Cortex of kidney (tissue), 1 donor: ENCODE measurements at places on chromosomes 7 and 10.

- DNase-seq: no peak
Measured at GRCh38 chr7:36185756-36186155, 32.7 kb downstream of the EEPD1 start.

DNA sequence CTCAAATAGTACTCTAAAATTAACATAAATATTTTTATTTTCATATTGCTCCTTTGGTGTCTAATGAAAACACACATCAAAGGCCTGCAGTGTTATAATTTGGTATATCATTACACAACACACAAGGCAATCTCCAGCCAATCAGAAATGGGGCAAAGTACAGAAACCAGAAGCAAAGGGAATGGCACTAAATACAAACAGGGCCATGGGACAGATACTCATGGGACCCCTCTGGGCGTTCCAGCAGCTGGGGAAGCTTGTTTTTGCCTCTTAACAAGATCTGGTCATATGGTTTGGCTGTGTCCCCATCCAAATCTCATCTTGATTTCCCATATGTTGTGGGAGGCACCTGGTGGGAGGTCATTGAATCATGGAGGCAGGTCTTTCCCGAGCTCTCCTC lies 551.8 kb upstream of the NRP1 start:
- DNase-seq: no peak

- DNase-seq: no peak
Measured at GRCh38 chr7:26397332-26397731, 105.7 kb downstream of the SNX10 start.

- DNase-seq: no peak
Measured at GRCh38 chr10:98511876-98512275, 65.1 kb upstream of the HPS1 start.

DNA sequence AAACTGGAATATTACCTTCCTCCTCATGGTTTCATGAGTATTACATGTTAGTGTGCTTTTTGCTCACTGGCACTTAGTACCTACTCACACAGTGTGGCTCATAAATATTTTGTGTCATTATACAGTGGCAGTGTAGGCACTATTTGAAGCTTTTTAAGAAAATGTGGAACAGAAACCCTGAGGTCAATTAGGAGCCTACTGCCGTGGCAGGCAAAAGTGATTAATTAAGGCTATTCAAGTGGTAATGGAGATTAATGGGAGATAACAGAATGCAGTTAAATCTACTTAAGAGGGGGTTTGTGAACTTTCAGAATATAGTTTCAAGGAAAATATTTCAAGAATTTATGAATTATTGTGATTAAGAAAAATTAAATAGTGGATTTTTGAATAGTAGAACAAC lies 277.6 kb downstream of the HGF start:
- DNase-seq: no peak

- DNase-seq: no peak
Measured at GRCh38 chr10:95440756-95441546, 120.2 kb downstream of the SORBS1 start.

DNA sequence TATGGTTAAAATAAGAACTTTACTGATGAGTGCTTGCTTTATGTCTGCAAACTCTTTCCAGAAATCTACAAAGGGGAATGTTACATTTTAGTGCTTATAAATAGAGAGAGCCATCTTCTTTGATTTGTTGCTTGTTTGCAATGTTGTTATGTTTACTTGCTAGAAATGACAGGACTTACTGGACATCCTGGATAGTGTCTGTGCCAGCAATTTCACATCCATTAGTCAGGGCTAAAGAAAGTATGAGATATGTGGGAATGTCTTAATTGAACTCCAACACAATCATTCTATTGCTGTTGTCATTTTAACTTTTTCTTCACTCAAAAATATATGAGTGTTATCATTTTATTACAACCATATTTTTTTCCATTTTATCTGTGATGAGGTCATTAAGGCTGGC lies 453.2 kb downstream of the TNS3 start:
- DNase-seq: no peak

GRCh38 chr7:55244006-55244745 lies 121.0 kb upstream of the LANCL2 start:
- no peak for DNase-seq

DNA sequence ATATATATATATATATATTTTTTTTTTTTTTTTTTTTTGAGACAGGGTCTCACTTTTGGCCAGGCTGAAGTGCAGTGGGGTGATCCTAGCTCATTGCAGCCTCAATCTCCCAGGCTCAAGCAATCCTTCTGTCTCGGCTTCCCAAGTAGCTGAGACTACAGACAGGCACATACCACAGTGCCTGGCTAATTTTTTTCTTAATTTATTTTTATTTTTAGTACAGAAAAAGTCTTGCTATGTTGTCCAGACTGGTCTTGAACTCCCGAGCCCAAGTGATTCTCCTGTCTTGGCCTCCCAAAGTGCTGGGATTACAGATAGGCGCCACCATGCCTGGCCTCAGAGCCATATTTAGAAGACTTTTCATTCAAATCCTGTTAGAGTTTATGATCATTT lies 79.6 kb downstream of the PRTFDC1 start:
- no peak for DNase-seq

GRCh38 chr7:50653981-50654425 lies 88.8 kb upstream of the DDC start:
- DNase-seq: no peak

GRCh38 chr7:135143885-135144668 lies 3.8 kb upstream of the TMEM140 start:
- no peak for DNase-seq

DNA sequence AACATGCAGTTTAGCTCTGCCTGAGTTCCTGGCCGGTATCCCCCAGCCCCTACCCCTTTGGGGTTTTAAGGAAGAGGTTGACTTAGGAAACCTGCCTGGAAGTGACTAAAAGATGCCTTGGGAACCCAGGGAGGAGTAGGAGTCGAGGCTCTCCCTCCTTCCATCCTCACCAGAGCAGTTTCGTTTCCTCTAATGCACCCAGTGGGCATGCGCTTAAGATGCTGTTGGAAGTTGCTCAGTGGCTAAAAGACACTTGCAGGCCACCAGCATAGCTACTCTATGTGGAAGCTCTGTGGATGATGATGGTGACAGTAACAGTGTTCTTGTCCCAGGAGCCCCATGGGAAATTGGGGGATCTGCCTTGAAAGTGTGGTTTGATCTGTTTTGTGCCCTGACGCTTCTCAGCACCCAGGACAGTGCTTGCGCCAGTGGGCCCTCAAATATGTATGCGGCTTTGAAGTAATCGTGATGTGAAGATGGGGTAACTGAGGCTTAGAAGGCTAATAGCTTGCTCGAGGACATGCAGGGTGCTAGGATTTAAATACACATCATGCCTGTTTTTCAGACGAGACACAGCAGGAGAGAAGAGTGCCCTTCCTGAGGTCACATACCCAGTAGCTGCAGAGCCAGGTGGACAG lies 32.0 kb downstream of the TBATA start:
- DNase-seq: no peak

GRCh38 chr7:13107291-13107690 lies 419.9 kb downstream of the ARL4A start:
- DNase-seq: no peak

DNA sequence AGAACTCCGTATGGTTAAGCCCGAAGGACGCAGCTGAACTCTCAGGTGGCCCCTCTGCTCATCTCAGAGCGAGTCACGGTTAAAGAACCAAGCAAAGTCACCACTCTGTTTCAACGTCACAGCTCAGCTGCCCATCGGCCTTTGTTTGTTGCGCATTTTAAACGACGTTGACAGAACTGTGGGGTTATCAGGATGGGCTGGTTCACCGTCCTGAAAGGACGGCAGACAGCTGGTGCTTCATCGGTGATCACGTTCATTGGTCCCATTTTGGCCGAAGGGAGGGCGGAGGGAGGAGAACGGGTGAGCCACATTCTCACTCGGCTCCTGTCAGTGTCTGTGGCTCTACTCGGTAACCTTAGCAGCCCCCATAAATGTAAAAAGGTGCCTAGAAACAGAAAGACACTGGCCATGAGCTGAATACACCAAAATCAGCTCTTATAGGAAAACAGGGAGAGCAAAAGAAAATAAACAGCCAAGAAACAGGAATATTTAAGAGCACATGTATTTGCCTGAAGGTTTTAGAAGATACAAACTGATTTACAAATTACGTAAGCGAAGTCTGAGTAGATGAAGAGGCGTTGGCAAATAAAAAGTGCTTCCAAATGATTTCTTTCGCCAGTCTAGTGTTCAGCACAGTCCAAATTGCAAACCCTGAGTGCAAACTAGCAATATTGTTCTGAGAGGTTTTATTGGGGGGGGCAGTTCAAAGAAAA lies 8.4 kb downstream of the PRKAG2 start:
- DNase-seq: no peak

- no peak for DNase-seq
Measured at GRCh38 chr7:134996097-134996550, 9.8 kb downstream of the AGBL3 start.

GRCh38 chr10:9227679-9228365 lies 1173.3 kb downstream of the GATA3 start:
- no peak for DNase-seq

- DNase-seq: no peak
Measured at GRCh38 chr7:134782121-134782623, 2.7 kb downstream of the CALD1 start.

DNA sequence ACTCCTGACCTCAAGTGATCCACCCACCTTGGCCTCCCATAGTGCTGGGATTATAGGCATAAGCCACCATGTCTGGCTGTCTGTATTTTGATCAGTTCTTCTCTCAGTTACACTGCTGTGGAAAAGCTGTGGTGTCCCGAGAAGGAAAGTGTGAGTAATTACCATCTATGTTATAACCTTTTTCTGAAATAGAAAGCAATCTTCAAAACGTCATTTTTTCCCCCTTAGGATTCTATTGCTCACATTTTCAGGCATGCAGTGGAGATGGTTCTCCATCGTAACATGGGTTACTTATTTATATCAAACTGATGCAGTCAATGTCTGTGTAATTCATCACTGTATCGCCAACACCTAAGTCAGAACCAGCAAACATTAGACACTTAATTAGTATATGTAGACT lies 103.5 kb upstream of the FAM3C start:
- no peak for DNase-seq

GRCh38 chr10:126456632-126457031 lies 68.4 kb upstream of the ADAM12 start:
- DNase-seq: no peak

GRCh38 chr10:91163269-91163868 lies 57.1 kb upstream of the PCGF5 start:
- peak; percentile 43 for DNase-seq

DNA sequence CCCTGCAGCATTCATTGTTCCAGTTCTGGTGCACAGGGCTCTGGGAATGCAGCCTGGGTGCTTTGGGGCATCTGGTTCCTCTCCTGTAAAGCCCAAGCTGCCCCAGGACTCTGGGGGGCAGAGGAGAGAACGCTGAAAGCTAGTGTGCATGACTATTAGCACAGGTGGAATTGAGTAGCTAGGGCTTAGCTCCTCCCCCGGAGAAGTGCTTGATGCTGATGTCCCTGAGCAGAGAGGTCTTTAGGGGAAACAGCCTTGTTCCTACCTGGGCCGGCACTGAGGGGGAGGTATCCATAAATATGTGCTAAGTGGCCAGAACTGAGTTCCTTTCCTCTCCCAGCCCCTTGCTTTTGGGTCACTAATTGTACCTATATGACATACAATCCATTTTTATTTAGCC lies 3.9 kb downstream of the ADCY1 start:
- no peak for DNase-seq

GRCh38 chr7:117227091-117227490 lies 95.8 kb downstream of the WNT2 start:
- DNase-seq: no peak

GRCh38 chr10:125144693-125145623 lies 15.4 kb downstream of the CTBP2 start:
- no peak for DNase-seq

DNA sequence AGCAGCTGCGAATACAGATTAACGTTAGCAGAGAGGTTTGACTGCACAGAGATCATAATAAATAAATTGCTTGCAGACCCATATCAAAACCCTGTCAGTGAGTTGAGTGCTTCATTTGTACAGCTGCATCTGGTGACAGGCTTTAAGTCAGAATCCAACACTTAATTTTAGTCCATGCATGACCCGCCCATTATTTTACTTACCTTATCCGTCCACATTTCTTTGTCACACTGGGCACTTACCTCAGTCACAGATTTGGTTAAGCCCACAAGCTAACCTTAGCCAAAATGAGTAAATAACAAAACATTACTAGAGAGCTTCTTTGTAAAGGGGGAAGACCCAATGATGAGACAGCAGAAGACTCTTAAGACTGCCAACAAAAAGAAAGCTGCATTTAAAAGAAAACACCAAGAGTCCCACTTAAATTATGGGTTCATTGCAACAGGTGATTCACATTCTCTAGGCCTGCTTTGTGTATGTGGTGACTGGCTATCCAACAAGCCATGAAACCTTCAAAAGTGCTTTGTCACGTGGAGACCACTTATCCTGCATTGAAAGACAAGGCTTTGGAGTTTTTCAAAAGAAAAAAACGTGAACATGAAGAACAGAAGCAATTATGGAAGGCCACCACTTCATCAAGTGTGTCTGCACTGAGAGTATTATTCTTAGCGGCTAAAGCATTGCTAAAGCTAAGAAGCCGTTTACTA lies 32.2 kb downstream of the PHTF2 start:
- no peak for DNase-seq

- no peak for DNase-seq
Measured at GRCh38 chr10:4736608-4737007, 89.4 kb upstream of the AKR1E2 start.

GRCh38 chr10:132359305-132360040 lies 27.5 kb downstream of the LRRC27 start:
- DNase-seq: no peak

DNA sequence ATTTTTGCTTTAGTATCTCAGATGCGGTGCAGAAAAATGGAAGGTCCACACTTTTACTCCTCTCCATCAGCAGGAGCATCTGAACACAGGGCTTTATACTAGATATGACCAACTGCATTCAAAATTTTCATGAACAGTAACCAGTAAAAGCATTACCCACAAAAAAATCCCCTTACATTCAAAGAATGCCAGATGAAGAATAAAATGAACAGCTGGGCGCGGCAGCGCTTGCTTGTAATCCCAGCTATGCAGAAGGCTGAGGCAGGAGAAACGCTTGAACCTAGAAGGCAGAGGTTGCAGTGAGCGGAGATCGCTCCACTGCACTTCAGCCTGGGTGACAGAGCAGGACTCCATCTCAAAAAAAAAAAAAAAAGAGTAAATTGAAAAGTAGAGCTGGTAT lies 3.1 kb downstream of the SAR1A start:
- DNase-seq: no peak

- no peak for DNase-seq
Measured at GRCh38 chr7:41917-42565, 150.3 kb upstream of the FAM20C start.

- no peak for DNase-seq
Measured at GRCh38 chr7:34727464-34727995, 69.5 kb downstream of the NPSR1 start.

GRCh38 chr7:47539398-47540052 lies 42.4 kb downstream of the TNS3 start:
- no peak for DNase-seq
